Right cardiac atrium (tissue), 5 donors: ENCODE measurements at places on chromosomes 11 and 22.

DNA sequence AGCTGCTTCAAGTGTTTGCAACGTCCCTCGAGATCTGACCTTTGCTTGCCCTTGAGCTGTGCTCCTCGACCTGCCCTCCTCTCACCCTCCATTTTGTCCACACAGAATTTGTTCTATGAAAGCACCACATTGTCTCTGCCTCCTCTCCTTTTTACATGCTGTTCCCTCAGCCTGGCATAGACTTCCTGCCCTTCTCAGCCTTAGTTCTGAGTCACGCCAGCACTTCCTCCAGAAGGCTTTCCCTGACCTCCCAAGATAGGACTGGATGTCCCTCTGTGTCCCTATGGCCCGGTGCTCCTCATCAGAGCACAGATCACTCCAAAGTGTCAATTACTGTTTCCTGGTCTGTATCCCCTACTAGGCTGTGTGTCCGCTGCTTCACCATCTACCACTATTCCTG is 16.2 kb downstream of the JHY start:
- no peak for DNase-seq

GRCh38 chr11:92397221-92397755 is 172.7 kb downstream of the FAT3 start:
- no peak for DNase-seq

DNA sequence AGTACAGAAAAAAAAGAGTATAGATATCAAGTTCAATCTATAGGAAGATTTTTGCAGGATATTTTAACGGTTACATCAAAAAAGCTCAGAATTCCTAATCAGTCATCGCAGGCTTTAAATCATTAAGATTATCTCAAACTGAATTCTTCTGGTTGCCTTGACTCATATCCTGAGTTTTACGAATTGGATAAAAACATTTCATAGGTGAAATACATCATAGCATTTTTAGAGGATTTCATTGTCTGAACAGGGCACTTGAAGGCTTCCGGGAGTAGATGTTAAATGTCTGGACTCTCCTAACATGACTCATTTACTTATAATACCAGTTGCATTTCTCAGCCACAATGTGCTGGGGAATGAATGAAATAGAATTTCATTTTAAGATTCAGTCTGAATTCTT is 2216.6 kb upstream of the RAG2 start:
- DNase-seq = no peak

GRCh38 chr11:72061739-72062396 is 18.5 kb downstream of the NUMA1 start:
- no peak for DNase-seq
